Thymus (tissue), 14 donors: ENCODE measurements at places on chromosomes 6 and 20.

DNA sequence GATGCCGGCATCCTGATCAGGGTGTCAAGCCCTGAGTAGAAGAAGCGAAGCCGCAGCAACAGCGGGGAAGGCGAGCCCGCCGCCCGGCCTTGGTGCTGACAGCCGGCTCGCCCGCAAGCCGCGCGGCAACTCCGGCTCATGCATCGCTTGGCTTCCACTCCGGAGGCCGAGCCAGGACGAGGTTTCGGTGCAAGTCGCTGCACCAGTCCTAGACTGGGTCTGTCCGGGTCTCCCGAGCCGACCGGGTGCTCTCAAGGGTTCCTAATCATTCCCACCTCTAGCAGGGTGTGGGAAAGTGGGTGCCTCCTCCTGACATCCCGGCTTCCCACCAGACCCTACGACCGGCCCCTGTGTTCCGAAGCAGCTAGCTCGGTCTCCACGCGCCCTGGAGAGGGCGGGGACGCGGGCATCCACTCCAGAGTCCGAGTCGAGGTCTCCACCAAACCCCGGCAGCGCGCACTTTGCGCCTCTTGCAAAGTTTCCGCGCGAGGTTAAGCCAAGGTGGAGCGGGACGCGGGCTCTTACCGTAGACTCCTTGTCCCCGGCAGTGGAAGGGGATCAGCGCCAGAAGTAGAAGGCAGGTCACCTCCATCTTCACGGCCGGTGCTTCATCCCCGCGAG, 1.4 kb downstream of the MDGA1 start:
- no peak for DNase-seq

- DNase-seq: no peak
Measured at GRCh38 chr20:9099372-9099771, 30.5 kb downstream of the PLCB4 start.

DNA sequence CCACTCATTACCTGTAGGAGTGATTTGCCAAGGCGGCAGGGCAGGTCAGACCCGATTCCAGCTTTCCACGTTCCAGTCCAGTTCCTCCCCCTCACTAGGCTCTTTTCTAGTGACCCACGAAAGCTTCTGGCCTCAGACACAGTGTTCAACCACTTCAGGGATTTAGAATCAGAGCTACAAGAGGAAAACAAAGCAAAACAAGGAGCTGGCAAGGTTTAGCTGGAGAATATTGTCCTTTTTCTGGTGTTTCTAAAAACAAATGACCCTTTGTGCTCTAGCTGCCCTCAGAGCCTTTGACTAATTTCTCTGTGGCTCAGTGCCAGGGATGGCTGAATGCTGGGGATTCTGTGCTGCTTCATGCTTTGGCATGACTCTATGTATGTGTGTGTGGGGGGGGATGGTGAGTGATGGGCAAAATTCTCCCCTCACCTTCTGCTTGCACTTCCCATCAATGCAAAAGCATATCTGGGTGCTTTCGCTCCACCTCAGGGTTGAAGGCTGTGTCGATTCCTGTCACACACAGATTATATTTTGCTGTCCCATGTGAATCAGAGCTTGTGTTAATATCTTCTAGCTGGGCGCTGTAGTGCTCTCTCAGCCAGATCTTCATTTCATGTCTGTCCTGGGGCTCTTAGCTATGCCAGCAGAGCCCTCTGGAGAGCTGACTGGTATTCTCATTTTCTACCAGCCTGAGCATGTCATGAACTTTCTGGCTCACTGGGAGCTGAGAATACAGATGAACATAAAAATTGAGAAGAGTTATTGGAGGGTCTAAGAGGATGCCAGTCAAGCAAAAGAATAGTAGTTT, 19.3 kb upstream of the NEDD9 start:
- no peak for DNase-seq

- no peak for DNase-seq
Measured at GRCh38 chr6:13536796-13537526, 37.4 kb upstream of the SIRT5 start.

DNA sequence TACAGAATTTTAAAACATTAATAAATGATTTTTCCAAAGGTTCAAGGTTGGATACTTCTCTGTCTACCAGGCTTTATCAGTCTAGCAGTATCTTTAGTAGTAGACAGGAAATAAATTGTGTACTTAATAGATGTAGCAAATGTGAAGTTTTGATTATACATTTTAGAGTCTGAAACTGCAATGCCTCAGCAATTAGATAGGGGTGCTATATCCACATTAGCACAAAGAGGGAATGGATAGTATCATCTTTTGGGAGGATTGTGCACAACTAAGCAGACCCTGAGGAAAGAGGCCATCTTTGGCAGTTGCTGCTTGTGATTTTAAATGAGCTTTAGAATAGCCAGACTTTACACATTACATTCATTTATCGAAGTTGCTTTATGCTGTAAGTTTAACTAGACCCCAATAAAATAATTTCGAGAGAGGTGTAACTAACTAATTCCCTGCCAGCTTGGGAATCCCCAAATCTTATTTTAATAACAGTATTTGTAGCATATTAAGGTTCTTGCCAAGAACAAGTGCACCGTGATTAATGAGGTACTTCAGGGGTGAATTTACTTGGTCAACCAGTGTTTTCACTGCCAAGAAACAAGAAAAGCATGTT, 2.8 kb downstream of the KCNQ5 start:
- DNase-seq: no peak
